ENCODE measurements at places on chromosomes 3 and 15.

- H3K36me3 ChIP-seq = no peaks in the 10 kb centered on the region
- H3K27ac ChIP-seq = no peak overlapping the region
- no peak overlapping the region for H3K4me3 ChIP-seq
Observed at GRCh38 chr3:143326983-143327778, 207.6 kb downstream of the CHST2 start.

DNA sequence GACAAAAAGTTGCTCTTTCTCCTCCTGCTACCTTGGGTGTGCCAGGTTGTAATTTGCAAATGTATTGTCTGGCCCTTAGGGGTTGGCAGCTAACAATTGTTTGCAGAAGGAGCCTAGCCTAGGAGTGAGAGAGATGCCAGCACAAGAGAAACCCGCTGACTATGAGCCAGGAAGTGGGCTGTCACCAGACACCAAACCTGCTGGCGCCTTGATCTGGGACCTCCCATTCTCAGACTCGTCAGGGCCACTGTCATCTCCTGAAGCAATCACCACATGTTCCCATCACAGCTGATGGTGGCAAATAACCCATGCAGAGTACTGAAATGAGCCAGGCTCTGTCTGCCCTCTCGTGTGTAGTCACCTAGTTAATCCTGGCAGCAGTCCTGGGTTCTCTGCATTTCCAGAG, 406.4 kb upstream of the NPAP1 start:
- no peak for DNase-seq
- H3K27me3 ChIP-seq = no peaks in the 10 kb centered on the region
- no peak overlapping the region for H3K4me3 ChIP-seq
- H3K4me1 ChIP-seq = no peaks in the 10 kb centered on the region

DNA sequence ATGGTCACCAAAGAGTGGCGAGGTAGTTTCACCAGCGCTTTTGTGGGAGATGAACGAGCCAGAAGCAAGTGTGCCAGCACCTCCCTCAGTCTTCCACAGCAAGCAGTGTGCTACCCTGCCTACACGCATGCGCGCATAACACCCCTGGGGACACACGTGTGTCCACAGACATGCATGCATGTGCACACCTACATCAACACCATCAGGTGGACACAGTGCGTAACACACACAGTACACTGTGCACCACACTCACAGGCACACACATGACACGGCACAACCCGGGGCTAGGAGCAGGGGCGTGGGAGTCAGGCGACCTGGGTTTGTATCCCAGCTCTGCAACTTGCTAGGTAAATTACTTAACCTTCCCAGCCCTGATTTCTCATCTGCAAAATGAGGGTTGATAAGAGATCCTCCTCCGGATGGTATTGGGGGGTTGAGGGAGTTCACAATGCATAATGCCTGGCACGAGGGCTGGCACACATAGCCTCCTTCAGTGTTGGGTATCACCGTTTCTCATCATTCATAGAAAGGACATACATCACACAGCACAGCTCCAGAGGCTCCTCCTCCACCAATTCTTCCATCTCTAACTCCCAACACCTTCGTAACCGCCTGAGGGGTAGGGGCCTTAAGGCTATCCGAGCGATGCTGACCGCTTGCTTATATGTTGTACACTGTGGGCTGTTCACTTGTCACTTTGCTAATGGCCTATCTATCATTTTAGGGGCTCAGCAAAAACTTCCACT, 174.9 kb downstream of the SMAD6 start:
- no peak overlapping the region for H3K4me3 ChIP-seq
- DNase-seq = no peak
- no peaks in the 10 kb centered on the region for H3K4me1 ChIP-seq
- H3K27me3 ChIP-seq = no peaks in the 10 kb centered on the region
- H3K36me3 ChIP-seq = no peaks in the 10 kb centered on the region

- H3K4me3 ChIP-seq = no peak overlapping the region
- peaks cover 3% of the 10 kb centered on the region for H3K36me3 ChIP-seq
- H3K27me3 ChIP-seq = no peaks in the 10 kb centered on the region
- H3K4me1 ChIP-seq = no peaks in the 10 kb centered on the region
- DNase-seq = no peak
- no peak overlapping the region for H3K27ac ChIP-seq
Observed at GRCh38 chr3:197088370-197088769, 58.8 kb upstream of the MELTF start.

GRCh38 chr3:126667631-126668449, 12.9 kb upstream of the TXNRD3 start:
- H3K27me3 ChIP-seq = no peaks in the 10 kb centered on the region
- no peak for DNase-seq
- no peak overlapping the region for H3K4me3 ChIP-seq
- no peaks in the 10 kb centered on the region for H3K36me3 ChIP-seq

- H3K27me3 ChIP-seq = no peaks in the 10 kb centered on the region
- no peak overlapping the region for H3K27ac ChIP-seq
- H3K4me3 ChIP-seq = no peak overlapping the region
- H3K36me3 ChIP-seq = no peaks in the 10 kb centered on the region
- no peak for DNase-seq
- no peaks in the 10 kb centered on the region for H3K4me1 ChIP-seq
Observed at GRCh38 chr3:70519026-70519425, 206.6 kb upstream of the MDFIC2 start.

DNA sequence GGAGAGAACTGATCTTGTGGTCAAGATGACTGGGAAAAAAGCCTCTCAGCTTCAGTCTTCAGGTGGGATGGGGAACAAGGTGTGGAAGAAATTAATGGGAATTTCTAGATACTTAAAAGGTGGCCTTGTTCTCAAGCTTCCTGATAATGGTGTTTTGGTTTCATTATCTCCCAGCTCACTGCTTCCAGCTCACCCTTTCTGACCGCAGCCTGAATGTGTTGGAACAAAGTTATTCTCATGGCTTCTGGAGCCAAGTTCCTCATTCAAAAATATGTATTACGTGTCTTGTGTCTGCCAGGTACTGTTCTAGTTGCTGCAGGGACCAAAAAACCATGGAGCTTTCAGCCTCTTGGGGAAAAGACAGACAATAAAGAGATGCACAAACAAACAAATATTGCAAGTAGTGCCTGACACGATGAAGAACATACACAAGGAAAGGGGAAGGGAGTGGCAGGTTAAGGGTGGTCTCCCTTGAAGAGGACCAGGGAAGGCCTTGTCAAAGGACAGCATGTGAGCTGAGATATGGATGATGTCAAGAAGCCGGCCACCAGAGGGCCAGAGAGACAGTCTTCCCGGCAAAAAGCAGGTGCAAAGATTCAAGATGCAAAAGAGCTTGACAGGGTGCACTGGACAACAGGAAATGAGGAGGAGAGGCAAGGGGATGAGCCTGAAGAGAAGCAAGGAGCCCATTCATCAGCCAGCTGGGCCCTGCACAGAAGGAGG, 35.5 kb downstream of the ARRDC4 start:
- H3K4me3 ChIP-seq = no peak overlapping the region
- no peak overlapping the region for H3K27ac ChIP-seq

GRCh38 chr3:25335356-25335755, 92.7 kb upstream of the RARB start:
- no peak overlapping the region for H3K27ac ChIP-seq
- no peaks in the 10 kb centered on the region for H3K36me3 ChIP-seq
- no peak overlapping the region for H3K4me3 ChIP-seq
- DNase-seq = no peak
- no peaks in the 10 kb centered on the region for H3K4me1 ChIP-seq
- no peaks in the 10 kb centered on the region for H3K27me3 ChIP-seq

DNA sequence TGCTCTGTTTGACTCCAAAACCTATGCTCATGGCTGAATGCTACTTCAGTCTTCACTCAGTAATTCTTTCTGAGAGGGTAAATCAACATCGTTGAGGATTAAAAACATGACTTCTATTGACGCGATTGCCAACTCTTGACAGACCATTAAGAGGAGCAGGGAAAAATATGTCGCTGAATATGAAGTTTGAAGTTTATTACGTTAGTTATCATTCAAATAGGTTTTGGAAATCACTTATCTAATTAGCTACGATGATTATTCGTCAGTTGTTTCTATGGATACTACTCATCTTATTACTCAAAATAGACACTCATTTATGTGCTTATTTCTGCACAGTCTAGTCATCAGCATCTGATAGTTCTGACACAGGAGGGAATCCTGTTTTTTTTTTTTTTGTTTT, 279.2 kb upstream of the TBL1XR1 start:
- no peak for DNase-seq
- no peaks in the 10 kb centered on the region for H3K27me3 ChIP-seq
- no peak overlapping the region for H3K27ac ChIP-seq
- no peak overlapping the region for H3K4me3 ChIP-seq
- no peaks in the 10 kb centered on the region for H3K4me1 ChIP-seq

- H3K27me3 ChIP-seq = peaks cover 3% of the 10 kb centered on the region
- DNase-seq = peak; percentile 77
- peak overlapping the region; percentile 45 for H3K4me3 ChIP-seq
Observed at GRCh38 chr3:107927361-107928083, 163.3 kb downstream of the CD47 start.

- no peaks in the 10 kb centered on the region for H3K4me1 ChIP-seq
- H3K4me3 ChIP-seq = no peak overlapping the region
- no peaks in the 10 kb centered on the region for H3K36me3 ChIP-seq
- no peaks in the 10 kb centered on the region for H3K27me3 ChIP-seq
- DNase-seq = no peak
- H3K27ac ChIP-seq = no peak overlapping the region
Observed at GRCh38 chr3:88707837-88708236, 399.6 kb upstream of the EPHA3 start.

DNA sequence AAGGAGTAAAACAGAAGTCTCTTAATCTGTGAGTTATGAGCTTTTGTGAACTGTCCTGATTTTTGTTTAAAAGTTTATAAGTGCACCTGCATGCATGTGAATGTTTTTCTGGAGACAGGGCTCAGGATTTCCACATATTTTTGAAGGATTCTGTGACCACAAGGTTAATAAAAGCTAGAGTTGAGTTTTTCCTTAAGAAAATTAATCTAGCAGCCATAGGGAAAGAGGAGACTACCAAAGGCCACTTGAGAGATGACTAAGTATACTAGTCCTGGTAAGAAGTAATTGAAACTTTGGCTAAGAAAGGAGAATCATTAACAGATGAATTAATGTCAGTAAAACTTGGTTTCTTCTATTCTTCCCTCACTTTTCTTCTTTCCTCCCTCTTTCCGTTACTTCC, 176.8 kb upstream of the EPHA3 start:
- no peaks in the 10 kb centered on the region for H3K4me1 ChIP-seq
- DNase-seq = no peak
- H3K27me3 ChIP-seq = no peaks in the 10 kb centered on the region
- H3K4me3 ChIP-seq = no peak overlapping the region
- no peaks in the 10 kb centered on the region for H3K36me3 ChIP-seq
- H3K27ac ChIP-seq = no peak overlapping the region

- H3K4me1 ChIP-seq = no peaks in the 10 kb centered on the region
- H3K27ac ChIP-seq = no peak overlapping the region
- H3K36me3 ChIP-seq = no peaks in the 10 kb centered on the region
- no peaks in the 10 kb centered on the region for H3K27me3 ChIP-seq
- H3K4me3 ChIP-seq = no peak overlapping the region
Observed at GRCh38 chr15:60485365-60486055, 6.6 kb upstream of the ICE2 start.

DNA sequence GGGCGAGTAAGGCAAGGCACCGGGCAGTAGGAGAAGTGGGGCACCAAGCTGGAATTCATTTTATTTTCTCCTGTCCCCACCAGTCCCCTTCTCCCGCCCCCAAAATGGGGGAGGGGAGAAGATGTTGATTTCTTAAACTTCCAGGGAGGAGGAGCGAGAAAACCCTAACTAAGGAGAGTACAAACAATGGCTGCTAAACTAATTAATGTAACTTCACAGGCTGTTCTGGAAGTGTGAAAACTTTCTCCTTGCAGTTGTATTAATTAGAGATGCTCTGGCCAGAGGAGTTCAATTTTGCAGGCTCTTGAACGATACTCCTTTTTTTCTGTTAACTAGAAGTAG, 11.5 kb downstream of the ZIC4 start:
- peaks cover 16% of the 10 kb centered on the region for H3K4me1 ChIP-seq
- peak overlapping the region; percentile 53 for H3K4me3 ChIP-seq
- no peaks in the 10 kb centered on the region for H3K36me3 ChIP-seq
- no peak overlapping the region for H3K27ac ChIP-seq
- no peak for DNase-seq
- no peaks in the 10 kb centered on the region for H3K27me3 ChIP-seq

DNA sequence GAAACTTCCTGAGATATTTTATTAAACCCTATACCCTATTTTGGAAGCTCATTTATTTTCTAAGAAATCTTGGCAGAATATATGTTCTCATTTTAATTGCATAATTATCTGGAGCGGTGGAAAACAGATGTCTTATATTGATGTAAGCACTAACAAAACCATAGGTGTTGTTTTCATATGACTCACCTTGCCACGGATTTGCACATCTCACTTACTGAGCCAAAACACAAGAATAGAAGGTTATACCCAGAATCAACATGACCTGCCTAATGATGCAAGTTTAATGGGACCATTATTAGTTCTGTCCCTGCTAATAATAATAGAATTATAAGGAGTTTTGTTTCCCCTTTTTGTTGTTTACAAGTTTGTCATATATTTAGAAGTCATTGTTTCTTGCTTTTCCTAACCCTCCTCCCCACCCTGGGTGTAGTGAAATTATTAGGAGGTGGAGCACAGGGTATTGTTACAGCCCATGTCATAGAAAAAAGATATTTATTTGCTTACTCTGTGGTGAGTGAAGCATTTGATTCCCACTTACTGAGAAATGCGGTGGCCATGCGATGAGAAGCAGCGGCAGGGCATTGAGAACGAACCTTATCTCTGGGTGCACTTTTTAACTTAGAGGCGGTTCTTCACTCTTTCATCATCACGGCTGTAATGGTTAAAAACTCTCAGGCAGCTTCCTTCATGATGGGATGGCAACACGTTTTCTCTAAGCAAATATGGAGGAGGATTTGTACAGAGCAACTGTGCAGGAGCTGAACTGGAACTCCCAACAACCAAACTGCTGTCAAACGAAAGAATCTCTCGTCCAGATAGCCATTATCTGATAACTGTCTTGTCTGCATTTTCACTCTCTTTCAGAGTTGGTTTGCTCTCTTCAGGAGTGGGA, 521 bp downstream of the IL5RA start:
- no peak overlapping the region for H3K4me3 ChIP-seq
- DNase-seq = no peak
- no peak overlapping the region for H3K27ac ChIP-seq
- no peaks in the 10 kb centered on the region for H3K27me3 ChIP-seq

DNA sequence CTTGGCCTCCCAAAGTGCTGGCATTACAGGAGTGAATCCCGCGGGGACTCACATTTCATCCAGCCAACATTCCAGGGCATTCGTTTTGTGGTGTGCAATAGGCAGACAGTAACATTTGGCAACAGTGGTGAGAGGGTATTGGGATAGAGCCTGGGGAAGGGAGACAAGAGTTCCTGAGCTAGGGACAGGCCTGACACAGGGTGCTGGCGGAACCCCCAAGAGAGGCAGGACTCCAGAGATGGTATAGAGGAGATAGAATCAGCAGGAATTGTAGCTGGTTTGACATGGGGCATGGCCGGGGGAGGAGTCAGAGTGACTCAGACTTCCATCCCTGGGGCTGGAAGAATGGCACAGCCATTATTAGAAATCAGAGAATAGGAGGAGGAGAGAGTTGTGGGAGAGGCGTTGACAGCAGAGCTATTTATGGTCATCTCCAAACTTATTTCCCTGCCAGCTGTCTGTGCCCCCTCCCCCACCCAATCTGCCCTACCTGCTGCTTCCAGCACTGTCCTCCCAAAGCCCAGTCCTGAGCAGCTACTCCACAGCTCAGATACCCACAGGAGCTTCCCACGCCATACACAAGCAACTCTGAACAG, 4.4 kb upstream of the IDH2 start:
- no peaks in the 10 kb centered on the region for H3K27me3 ChIP-seq
- peaks cover 18% of the 10 kb centered on the region for H3K4me1 ChIP-seq
- no peak for DNase-seq
- no peaks in the 10 kb centered on the region for H3K36me3 ChIP-seq
